ENCODE measurements at places on chromosomes 12 and 14. TPM values are rescaled to one million over a fixed set of nuclear protein-coding genes. Genes with fewer than 3 reads are reported as not detected.

GRCh38 chr12:119168721-119169120 is 10.0 kb upstream of the HSPB8 start:
- no peak for DNase-seq

The CSRP2 gene
- total RNA-seq: 15.1 TPM

The DHH gene
- total RNA-seq: 0.20 TPM

The NPAS3 gene
- total RNA-seq: 0.20 TPM

GRCh38 chr12:71135812-71136176 is 22.0 kb downstream of the TSPAN8 start:
- DNase-seq: peak; percentile 1

The IL22 gene
- not detected for total RNA-seq

Measured in lung microvascular endothelial cell (primary cell).